ENCODE measurements at places on chromosomes 7 and 10.

DNA sequence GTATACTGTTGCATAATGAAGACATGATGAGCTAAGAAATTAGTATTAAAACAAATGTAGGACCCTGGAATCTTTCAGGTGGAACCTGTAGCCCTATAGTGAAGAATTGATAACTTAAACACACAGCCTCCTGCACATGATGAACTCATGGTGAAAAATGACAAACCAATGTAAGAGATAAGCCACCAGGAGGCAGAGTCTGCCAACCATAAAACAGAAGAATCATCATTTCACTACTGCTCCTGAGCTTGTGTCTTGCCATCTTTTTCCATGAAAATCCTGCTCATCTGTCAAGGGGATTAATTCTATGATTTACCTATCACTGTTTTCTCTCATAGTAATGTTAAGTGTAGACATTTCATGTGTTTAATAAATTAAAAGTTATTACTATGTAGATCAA, 363.9 kb downstream of the MALRD1 start:
- DNase-seq = peak; percentile 22

DNA sequence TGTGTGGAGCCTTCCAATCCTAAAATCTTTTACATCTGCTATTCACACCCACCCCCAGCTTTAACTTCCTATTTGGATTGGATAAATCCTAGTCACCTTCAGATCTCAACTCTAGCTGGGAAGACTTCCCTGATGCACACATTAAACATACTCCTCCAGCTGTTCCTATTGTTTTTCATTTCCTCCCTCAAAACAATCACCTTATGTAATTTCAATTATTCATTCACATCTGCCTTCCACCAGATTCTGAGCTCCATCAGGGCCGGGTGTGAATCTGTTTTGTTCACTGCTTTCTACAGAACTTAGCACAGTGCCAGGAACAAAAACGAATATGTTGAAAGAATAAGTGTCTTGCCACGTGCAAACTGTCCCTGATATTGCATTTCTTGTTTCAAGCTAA, 497.4 kb downstream of the PLXDC2 start:
- no peak for DNase-seq

- DNase-seq = no peak
Observed at GRCh38 chr10:124158592-124158991, 65.2 kb upstream of the CHST15 start.

GRCh38 chr7:69966766-69967591, 368.7 kb downstream of the AUTS2 start:
- no peak for DNase-seq

GRCh38 chr10:109737626-109738025, 185.7 kb downstream of the XPNPEP1 start:
- DNase-seq = no peak

- no peak for DNase-seq
Observed at GRCh38 chr10:130244928-130245495, 108.8 kb downstream of the GLRX3 start.

Data from hematopoietic multipotent progenitor cell treated with erythropoietin and hydrocortisone succinate and interleukin-3 and kit ligand, for 8 days (in vitro differentiated cells).